ENCODE measurements at places on chromosomes 11 and 22.
A peak's percentile ranks its signal among the peaks of the same experiment; 100 is the strongest.

GRCh38 chr11:940496-941135 lies 14.9 kb downstream of the AP2A2 start:
- no peak for DNase-seq

- DNase-seq = no peak
Observed at GRCh38 chr22:17100621-17101020, 15.8 kb downstream of the IL17RA start.

GRCh38 chr11:46674463-46675287 lies 25.7 kb downstream of the ARHGAP1 start:
- DNase-seq = peak; percentile 44

DNA sequence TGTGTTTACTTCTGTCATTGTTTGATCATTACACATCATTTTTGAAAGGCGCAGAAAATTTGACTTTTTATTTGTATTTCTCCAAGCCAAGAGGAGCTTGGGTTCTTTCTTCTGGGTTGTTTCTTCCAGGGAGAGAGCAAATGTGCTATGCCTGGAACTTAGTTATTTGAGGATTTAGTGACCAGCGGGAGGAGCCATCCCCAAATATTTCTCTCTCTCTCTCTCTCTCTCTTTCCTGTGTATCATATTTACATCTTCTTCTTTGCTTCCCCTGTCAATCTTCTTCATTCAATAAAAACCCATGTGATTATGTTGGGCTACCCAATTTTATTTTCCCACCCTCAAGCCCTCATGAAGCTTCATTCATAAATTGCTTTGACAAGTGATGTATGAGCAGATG lies 534.5 kb downstream of the LRRC4C start:
- no peak for DNase-seq

DNA sequence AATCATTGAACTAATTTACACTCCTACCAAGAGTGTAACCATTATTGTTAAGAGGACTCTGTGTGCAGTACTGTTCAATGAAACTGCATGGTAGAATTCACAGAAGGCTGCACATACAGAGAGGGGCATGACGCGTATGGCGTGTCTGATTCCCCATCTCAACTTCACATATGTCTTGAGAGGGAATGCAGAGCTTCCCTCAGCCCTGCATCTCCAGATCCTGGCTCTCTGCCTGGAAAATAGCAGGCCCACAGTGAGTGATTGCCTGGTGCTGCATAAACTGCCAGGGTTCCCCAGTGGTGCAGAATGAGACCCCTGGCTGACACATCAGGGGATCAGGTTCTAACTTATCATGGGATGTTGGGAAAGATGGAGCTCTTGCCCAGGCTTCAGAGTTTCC lies 260.2 kb upstream of the ISX start:
- no peak for DNase-seq

DNA sequence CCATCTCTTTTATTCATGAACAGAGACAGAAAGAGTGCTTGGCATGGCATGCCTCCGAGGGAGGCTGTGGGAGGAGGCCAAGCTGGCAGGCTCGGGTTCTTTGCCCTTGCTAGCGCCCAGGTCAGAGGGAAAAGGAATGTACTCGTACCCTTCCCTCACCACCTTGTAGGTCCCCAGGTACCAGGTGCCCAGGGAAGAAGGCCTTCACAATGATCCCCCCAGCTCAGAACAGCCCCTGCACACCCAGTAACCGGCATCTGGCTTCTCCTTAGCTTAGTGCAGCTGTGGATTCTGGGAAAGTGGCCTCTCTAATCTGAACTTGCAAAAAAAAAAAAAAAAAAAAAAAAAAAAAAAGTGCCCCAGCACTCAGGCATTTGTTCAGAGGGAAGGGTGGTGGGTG lies 1.3 kb downstream of the HEPN1 start:
- no peak for DNase-seq

GRCh38 chr11:69654660-69655478 lies 13.9 kb downstream of the CCND1 start:
- DNase-seq = no peak

DNA sequence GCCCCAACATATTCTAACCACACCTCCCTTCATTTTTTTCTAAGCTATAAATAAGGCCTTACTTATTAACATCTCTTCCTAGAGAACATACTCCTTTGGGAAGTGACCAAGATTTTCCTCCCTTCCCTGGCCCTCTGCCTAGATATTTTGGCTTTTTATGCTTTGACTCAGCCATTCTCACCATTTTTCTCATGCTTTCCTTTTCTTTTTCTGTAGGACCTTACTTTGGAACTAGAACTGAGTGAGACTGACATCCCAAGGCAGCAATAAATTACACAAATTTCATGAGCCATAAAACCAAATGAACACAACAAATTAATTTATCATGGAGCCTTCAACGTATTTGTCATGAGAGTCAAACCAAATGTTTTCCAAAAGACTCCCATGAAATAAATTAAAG lies 142.7 kb upstream of the CTSC start:
- no peak for DNase-seq

DNA sequence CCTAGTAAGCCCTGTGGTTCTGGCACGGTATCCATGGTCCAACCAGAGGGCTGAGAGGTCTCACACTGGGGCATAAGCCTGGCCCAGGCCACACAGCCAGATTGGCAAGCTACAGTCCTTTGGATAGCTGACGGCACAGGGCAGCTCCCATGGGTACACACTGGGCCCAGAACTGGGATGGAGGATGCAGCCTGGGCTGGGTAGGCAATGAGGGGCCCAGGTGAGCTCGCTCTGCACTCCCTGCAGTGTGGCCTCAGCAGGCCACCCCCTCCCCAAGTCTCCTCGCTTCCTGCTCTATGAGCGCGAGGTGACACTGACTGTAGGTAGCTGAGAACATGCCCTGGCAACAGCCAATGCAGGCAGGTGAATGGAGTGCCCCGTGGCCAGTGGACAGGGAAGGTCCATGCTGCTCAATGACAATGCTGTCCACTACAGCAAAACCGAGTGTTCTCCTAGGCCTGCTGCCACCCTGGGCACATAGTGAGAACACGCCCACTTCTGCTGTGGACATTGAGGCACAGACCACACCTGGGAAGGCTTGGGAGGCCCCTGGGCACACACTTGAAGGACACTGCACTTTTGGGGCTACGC lies 3.8 kb downstream of the ARVCF start:
- DNase-seq = no peak

DNA sequence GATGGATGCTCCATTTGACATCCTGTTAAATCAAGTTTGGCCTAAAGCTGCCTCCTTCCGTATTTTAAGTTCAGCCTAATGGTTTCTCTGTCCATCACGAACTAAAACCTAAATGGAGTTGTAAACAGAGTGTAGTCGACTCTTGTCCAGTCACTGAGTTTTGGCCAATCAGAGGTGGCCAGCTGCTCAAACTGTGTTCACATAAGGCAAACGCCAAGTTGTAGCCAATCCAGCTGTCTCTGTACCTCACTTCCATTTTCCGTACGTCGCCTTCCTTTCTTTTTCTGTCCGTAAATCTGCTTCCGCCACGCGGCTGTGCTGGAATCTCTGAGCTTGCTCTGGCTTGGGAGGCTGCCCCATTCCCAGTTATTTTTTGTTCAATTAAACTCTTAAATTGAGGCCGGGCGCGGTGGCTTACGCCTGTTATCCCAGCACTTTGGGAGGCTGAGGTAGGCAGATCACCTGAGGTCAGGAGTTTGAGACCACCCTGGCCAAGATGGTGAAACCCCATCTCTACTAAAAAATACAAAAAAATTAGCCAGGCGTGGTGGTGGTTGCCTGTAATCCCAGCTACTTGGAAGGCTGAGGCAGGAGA lies 20.7 kb upstream of the CARS1 start:
- DNase-seq = no peak

GRCh38 chr22:39247361-39247760 lies 2.6 kb upstream of the PDGFB start:
- no peak for DNase-seq

GRCh38 chr11:35134403-35135148 lies 4.4 kb upstream of the CD44 start:
- DNase-seq = no peak

DNA sequence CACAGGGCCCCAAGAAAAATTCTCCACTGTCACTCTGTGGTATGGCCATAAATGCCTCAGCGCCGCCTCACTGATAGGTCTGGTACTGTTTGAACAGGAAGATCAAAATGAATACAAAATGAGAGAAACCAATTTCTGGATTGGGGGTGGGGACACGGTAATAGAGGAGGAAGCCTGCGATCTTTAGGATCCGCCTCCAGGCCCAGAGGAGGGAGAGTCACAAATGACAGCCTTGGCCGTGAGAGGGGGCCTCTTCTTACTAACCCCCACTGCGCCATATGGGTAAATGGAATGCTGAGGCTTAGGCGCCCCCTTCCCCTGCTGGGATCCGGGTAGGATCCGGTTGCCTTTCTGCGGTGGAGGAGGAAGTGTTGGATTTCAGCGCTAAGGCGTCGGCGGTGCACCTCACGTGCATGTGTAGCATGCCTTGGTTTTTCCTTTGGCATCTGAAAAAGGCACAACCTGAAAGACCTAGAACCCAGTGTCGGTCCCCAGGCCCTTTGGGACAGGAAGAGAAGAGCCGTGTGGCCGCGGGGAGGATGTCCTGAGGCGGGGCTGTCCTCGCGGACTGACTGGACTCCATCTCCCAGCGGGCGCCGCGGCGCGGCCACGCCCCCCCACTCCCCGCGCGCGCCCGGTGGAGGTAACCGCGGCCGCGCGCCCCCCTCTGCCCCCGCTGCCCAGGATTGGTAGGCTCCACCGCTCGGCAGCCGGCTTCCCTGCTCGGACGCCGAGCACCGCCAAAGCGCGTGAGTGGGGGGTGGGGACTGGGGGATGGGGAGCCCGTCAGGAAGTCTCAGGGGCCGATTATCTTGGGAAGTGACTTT lies 718 bp upstream of the MADD start:
- peak; percentile 90 for DNase-seq

- no peak for DNase-seq
Observed at GRCh38 chr22:21591695-21592094, 24.2 kb downstream of the UBE2L3 start.

GRCh38 chr11:35945137-35945518 lies 1.3 kb downstream of the LDLRAD3 start:
- no peak for DNase-seq

GRCh38 chr11:47611348-47611794 lies 17.2 kb upstream of the C1QTNF4 start:
- DNase-seq = no peak

- DNase-seq = no peak
Observed at GRCh38 chr22:20437613-20438426, at the start of gene SCARF2. TSS of gene SCARF2 (minus strand) at chr22:20437825. CDS start at chr22:20437754, 71 bp downstream.

All from activated CD8-positive, alpha-beta T cell treated with anti-CD3 and anti-CD28 coated beads, Interleukin-2, amount 10 ng/mL, durations not matched to agents 7 days and 5 days (primary cell).